ENCODE measurements at places on chromosomes 11 and 22.

GRCh38 chr11:123853038-123853437 is 32.4 kb downstream of the TMEM225 start:
- peak; percentile 43 for DNase-seq

- DNase-seq: no peak
Measured at GRCh38 chr11:78310500-78310909, 107.1 kb downstream of the GAB2 start.

DNA sequence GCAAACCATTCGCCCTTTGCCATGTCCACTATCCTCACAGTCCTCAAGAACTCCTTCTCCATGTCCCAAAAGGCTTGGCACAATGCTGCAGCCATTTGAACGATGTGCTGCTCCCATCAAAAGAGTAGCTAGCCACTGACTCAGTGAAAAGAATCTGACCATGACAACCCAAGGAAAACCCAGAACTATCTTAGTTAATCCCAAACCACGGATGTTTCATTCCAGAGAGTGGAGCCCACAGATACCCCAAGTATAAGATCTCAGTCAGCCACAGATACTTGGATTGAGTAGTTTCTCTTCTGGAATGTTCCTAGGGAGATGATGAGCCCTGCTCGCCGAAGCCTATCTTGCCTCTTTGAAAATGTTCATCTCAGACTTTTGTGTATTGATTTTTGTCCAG is 176.9 kb downstream of the NAV2 start:
- no peak for DNase-seq

- DNase-seq: no peak
Measured at GRCh38 chr11:104096900-104097299, 60.5 kb downstream of the DDI1 start.

DNA sequence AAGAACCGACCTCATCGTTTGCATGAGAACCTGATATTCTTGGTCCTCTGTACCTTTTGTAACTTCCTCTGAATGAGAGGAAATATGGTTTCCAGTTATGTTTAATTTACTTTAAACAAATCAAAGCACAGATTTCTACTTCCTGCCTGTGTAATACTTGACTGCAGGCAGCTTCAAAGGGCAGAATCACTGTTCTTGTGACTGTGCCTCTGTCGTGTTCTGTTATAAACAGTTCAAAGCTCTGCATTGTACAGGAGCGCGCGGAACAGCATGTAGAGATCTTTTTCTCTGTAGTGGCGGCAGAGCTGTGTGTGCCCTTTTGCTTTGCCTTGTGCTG is 73.2 kb upstream of the CLDN5 start:
- DNase-seq: no peak

DNA sequence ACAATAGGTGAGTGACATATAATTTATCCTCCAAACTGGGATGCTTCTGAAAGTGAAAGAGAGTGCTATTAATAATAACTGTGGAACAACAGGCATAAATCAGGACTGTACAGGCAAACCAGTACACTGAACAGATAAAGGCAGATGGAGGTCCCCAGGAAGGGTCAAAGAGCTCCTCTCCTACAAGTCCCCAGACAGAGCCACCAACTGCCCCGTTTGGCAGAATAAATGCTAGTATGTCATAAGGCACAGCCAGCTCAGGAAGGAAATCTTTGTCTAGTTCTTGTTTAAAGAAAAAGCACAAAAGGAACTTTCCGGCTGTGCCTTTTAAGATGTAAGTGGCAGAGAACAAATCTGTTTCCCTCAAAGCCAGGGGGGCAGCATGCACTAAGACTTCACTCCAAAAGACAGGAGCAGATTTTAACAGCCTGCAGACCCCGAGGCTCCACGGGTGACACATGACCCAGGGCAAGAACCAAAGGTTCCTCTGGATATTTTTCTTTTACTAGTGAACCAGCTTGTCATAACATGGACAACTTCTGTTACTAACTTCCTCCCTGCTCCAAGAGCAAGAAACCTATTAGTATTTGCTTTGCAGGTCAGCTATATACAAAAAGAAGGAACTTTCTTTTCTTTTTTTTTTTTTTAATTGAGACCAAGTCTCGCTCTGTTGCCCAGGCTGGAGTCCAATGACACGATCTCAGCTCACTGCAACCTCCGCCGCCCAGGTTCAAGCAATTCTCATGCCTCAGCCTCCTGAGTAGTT is 50.2 kb downstream of the MYH9 start:
- no peak for DNase-seq

DNA sequence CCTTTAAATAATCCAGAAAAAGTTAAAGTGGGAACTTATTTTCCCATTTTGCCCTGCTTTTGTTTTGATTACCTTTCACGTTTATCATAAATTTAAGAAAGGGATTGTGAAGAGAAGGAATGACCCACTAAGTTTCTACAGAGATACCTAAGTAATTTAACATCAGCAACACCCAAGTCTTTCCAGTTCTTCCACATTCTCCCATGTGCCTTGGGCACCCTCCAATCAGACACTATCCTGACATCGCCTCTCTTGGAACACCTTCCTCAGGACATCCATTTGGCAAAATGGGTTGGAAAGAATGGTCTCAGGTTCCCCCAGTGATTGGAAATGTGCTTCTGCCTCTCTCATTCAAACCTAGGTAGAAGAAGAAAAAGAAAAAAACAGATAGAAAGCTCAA is 6.3 kb downstream of the BBOX1 start:
- DNase-seq: no peak

DNA sequence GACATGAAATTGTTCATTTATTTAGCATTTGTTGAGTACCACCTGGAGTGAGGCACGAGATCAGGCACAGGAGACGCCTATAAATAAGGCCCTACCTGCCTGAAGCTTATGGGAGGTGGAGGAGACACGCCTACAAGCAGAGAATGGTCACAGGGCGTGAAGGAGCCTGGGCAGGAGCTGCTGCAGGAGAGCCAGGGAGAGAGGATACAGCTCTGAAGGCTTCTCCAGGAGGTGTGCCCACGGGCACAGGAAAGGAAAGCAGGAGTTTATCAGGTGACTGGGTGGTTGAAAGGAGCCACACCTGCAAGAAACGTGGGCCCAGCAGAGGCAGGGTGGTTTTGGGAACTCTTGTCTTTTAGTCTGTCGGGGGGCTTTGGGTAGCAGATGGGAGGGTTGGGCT is 70.3 kb downstream of the BMAL1 start:
- no peak for DNase-seq

DNA sequence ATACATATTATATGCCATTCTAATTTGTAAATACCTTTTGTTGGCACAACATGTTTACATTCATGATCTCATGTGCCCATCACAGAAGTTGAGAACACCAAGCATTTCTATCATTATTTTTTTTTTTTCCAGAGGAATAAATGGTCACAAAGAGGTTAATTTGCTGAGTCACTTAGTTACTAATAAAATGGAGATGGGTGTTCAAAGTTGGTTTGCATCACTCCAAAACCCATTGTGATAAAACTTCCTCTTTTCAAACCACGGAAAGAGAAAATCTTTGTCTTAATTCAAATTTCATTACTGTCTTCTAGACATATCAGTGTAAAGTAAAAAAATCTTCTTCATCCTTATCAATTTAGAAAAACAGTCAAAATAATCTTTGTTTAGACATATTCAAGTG is 636.8 kb upstream of the CCDC179 start:
- no peak for DNase-seq
